RWPE2 (cell line): ENCODE measurements at places on chromosomes 12 and 14.

DNA sequence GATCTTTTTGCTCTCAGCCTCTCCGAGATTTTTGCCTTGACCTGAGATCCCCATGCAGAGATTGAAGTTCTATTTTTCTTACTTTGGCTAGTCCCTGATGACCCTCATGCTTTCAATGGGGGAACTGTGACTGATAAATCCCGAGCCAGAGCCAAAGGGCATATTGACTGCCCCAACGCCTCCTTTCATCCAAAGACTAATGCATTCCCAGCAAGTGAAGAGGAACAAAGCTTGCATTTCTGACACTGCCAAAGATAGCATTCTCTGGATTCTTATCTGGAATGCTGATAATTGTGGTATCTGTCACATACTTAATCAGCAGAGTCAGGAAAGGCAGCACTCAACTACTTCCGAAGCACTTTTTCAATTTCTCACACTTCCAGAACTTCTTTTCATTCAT, 152.3 kb upstream of the EGLN3 start:
- DNase-seq: no peak

DNA sequence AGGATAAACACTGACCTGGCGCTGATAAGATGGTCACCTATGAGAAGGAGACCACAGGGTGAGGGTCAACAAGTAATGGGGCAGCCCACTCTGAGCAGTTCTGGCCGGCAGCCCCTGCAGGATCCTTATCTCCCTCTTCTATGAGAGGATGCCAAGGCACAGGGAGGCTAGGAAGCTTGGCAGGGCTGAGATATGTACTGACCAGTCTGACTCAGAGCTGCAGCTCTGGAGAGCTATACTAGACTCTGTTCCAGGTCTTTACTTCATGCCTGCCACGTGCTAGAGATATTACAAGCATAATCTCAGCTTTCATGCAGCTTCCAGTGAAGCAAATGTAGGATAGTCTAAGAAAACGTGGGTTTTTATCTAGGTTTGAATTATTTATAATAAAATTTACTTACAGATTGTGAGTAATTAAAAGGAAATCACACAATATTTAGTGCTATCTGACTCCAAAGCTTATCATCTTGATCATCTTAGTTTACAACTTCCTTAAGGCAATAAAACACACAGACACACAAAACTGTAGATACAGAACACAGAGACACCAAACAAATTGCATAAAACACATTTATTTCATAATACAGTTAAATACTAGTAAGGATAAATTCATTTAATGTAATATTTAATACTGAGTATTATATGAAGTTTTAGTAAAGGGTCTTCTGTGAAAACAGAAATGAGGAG, 32.3 kb downstream of the GIT2 start:
- no peak for DNase-seq

GRCh38 chr14:105861985-105862465, 335.6 kb downstream of the TMEM121 start:
- DNase-seq: peak; percentile 28

DNA sequence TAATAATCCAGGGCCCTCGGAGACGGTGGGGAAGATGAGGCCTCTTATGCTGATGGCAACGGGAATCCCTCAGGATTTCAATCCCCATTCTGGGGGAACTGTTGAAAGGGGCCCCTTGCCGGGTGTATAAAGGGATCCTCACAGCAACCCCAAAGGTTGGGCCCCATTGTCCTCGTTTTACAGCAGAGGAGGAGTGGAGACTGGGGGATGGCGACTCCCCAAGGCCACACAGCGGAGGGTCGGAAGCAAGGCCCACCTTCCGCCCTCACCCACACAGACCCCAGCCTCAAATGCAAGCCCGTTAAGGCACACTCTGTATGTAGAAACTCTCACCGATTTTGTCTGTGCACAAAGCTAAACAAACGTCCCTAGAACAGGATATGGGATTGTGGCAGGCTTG, 327.9 kb upstream of the DIO3 start:
- DNase-seq: no peak

GRCh38 chr12:92445253-92446082, 257.3 kb upstream of the PLEKHG7 start:
- no peak for DNase-seq

GRCh38 chr14:77279719-77280118, 8.7 kb upstream of the NGB start:
- DNase-seq: no peak

DNA sequence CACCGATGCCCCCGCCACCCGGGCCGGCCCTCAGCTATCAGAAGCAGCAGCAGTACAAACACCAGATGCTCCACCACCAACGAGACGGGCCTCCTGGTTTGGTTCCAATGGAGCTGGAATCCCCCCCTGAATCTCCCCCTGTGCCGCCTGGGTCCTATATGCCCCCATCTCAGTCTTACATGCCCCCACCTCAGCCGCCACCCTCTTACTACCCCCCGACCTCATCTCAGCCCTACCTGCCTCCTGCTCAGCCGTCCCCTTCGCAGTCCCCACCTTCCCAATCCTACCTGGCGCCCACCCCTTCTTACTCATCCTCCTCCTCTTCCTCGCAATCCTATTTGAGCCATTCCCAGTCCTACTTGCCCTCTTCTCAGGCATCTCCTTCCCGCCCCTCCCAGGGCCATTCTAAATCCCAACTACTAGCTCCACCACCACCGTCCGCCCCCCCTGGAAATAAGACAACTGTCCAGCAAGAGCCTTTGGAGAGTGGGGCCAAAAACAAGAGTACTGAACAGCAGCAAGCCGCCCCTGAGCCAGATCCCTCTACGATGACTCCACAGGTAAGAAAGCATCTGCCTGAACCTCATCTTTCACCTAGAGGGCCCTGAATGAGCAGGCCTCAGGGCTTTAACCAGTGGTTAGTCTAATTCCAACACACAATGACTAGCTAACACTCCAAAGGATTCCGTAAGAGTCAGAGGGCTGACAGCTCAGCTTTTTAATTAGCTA, 851 bp downstream of the YLPM1 start:
- DNase-seq: no peak
